MCF 10A (cell line): ENCODE measurements at places on chromosomes 2 and 18.

DNA sequence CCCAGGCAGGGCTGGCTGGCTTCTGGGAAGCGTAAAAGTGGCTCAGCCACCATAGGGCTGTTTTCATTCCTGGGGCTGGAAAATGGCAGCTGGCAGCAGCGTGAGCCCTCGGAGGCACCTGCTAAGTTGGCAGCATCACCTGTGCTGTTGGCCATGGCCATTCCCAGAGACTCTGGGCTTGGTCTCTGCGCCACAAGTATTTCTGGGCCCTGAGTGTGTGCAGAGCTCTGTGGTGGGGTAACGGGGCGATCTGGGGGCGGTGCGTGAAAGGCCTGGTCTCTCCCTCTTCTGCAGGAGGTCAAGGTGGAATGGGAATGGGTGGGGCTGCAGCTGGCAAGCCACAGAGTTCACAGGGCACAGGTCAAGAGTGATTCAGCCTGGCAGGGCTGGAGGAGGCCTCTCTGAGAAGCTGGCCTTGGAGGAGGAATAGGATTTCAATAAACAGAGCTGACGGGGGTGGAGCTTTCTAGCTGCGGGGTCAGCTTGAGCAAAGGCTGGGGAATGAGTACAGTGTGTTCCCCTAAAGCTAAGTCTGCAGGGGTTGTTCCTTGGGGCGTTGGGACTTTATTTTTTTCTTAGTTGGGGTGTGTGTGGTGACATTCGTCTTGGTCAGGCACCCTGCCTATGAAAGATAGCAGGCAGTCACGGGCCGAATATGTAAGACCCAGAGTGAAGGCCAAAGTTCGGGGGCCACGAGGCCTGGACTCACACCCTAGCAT, 10.3 kb upstream of the NTSR2 start:
- DNase-seq, result peak; percentile 39

GRCh38 chr18:49959176-49959575, 145.8 kb upstream of the ACAA2 start:
- no peak for DNase-seq

DNA sequence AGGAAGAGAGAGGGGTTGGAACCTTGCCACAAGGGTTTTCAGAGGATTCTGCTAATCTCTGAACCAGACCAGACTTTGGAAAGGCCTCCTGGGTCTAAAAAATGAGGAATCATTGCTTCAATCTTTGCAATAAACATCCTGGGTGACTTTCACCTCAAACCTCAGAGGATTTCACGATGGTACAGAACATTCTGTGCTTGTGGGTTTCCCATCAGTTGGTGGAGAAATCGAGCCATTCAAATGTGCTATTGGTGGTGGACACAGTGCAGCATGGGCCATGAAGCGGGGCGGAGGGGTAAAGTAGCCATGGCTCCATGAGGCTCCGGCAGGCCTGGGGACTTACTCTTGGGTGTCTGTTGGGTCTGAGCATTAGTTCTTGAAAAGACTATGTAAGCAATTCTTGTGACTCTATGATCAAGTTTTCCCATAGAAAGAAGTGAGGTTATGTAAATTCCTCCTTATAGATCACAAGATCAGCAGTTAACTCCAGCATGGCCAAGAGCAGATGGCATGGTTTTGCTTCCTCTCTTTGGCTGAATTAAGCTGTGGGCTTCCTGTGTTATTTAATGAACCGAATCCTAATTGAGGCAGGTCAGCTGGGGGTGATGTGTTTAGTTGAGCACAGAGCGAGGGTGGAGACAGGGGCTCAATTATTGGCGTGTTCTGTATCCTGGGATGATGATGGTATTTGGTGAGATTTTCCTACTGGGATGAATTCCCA, 1.9 kb upstream of the IL1R2 start:
- no peak for DNase-seq

DNA sequence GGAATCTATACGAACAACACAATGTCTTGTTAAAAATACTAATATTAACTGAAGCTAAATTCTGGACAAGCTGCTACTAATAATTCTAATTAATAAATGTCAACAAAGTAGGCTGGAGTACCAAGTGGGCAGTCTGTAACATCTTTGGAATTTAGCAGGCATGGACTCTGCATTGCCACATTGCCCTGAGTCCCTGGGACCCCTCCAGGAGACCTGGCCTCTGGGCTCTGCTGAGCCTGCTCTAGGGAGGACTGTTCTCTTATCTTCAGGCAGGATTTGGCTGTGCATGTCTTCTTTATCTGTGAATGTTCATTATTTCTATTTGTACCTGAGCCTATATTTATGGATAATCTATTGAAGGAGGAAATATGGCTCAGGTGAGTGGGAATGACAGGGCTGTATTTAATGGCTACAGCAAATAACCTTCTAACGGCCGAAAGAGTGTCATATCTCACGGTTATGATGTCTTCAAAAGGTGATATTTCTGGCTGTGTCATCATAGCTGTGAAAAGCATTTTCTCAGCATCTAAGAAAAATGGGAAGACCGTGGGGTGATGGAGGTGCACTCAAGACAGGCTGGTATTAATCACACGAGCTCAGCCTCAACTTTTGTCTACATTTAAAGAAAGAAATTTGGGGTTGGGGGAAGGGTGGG, 28.6 kb upstream of the SETBP1 start:
- no peak for DNase-seq

- no peak for DNase-seq
Observed at GRCh38 chr2:144248350-144249034, 271.4 kb downstream of the ZEB2 start.

GRCh38 chr2:168495524-168495923, 39.5 kb downstream of the CERS6 start:
- DNase-seq, result no peak

- DNase-seq, result no peak
Observed at GRCh38 chr2:27471961-27472360, 17.6 kb downstream of the IFT172 start.

- DNase-seq, result peak; percentile 38
Observed at GRCh38 chr2:134177351-134177931, 76.4 kb upstream of the MGAT5 start.

DNA sequence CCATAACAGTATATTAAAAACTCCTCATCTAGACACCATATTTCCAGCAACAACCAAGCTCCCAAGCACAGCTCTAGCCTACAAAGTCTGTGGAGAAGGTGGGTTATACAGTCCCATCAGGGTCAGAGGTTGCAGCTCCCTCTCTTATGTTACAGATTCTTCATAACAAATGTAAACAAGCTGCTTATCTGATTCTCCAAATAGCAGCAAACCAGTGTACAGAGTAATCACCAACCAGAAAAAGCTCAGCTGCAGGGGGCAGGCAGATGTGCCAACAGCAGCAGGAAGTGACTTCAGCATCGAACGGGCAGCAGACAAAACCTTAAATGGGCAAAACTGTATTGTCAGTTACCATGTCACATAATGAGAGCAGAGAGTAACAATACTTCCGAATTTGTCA, 52.9 kb upstream of the NABP1 start:
- DNase-seq, result no peak

DNA sequence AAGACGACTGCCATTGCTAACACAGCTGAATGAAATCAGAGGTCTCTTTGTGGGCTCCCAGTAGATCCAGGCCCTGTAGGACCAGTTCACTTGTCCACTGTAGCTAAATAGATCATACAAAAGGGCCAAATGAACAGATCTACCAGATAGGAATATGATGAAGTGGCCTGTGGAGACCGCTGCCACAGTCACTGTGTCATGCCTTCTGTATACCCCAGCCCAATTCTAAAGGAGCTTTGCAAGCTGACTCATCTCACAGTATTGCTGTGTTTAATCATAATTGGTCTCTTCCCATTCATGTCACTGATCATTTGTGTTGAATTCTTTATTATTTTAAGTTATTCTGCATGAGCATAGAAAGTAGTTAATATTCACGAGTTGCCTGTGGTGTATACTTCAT, 125.8 kb downstream of the MTCL1 start:
- DNase-seq, result no peak

DNA sequence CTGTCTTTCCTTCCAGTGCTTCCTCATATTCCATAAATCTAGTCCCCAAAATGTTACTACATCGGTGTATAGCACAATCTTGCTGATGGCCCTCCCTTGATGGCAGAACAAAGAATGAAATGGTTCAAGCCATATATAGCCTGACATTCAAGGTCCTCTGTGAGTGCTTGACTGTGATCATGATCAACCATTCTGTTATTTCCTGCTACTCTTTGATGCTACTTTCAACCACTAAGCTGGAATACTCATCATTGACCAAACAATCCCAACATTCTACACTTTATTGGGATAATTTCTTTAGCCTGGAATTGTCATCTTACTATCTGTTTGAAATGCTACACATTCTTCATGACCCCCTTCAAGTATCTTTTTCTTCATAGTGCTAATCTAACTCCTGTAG, 633.9 kb downstream of the PLCL1 start:
- DNase-seq, result no peak
